Cerebellar nuclear complex (tissue), 1 donor: ENCODE measurements at places on chromosomes 1 and 21.

- DNase-seq: no peak
These were observed 81.8 kb downstream of the RUNX3 start for GRCh38 chr1:24847995-24848881.

DNA sequence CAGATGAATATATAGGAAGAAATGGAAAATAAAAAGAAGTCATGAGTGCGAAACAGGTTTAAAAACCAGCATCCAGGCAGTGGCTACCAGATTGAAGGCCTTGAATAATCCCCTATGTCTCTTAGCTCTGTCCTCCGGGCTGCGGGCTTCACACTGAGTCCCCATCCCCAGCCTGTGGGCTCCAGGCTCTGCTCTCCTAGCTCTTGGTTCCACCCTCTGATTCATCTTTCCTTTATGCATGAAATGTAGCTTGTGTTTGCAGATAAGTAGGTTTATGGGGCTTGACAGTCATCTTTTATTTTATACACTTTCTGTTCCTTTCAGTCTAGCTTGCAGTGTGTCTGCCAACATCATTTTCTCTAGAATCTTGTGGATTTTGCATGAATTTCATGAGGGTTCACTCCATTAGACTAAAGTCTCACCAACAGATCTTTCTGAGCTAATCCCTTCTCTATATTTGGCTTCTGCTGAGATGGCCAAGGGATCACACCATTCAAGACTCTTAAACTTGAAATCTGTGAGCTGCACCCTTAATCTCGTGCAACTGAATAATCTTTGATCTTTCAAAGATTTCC is 174.5 kb downstream of the PLPPR4 start:
- DNase-seq: no peak

DNA sequence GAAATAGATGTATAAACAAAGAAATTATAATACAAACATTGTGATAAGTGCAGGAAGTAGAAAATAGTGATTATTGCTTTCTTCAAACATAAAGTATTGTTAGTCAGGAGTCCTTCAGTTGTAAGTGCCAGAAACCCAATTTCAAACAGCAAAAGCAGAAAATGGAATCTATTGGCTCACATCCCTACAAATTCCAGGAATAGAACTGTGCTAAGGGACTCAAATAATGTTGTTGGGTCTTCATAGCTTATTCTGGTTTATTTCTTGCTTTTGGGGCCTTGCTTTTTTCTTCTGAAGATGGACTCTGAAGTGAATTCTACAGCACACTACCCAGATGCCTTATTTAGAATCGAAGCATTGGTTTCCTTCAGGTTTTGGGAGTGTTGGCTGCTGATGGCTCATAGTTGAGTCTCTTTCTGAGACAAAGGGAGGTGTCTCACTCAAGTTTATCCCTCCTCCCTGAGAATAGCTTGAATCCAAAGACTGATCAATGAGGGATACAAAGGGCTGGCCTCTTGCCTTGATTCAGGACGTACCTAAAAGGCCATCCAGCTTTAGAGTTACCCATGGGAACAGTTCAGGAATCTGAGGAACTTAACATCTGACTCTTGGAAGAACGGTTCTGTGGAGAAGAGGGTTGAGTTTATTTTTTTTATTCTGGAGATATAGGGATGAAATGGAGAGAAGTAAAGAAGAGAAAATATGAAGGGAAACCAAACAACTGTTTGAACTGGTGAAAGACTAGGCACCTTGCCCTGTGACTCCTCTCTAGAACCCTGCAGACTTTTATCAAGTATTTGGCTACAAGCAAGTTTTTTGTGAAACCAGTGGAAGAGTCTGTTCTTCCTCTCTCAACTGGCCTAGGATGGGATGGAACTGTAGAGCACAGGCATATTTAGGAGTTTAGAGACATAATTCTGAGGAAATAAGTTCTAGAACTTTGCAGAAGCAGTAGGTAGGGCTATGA is 39.0 kb upstream of the ATG4C start:
- DNase-seq: no peak

GRCh38 chr1:227465256-227465655 is 98.1 kb upstream of the ZNF678 start:
- no peak for DNase-seq

DNA sequence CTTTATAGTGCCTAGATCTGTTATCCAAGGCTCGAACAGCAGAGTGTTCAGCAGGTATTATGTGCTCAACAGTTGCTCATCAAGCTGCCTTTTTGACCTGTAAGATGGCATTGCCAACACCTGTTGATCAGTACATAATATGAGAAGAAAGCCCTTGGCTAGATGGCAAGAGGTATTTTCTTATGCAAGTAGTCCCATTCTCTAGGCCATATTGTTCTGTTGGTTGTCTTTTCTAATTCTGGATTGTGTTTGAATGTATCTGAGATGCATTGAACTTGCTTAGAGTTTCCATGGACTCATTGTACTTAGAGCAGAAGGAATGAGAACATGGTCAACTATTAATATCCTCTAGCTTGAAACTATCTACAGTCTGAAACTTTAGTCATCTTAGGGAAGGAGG is 57.4 kb downstream of the LRRC8D start:
- no peak for DNase-seq

GRCh38 chr1:206998816-206999215 is 28.6 kb upstream of the FCAMR start:
- no peak for DNase-seq

GRCh38 chr1:2564815-2565374 is 8.7 kb downstream of the TNFRSF14 start:
- no peak for DNase-seq

DNA sequence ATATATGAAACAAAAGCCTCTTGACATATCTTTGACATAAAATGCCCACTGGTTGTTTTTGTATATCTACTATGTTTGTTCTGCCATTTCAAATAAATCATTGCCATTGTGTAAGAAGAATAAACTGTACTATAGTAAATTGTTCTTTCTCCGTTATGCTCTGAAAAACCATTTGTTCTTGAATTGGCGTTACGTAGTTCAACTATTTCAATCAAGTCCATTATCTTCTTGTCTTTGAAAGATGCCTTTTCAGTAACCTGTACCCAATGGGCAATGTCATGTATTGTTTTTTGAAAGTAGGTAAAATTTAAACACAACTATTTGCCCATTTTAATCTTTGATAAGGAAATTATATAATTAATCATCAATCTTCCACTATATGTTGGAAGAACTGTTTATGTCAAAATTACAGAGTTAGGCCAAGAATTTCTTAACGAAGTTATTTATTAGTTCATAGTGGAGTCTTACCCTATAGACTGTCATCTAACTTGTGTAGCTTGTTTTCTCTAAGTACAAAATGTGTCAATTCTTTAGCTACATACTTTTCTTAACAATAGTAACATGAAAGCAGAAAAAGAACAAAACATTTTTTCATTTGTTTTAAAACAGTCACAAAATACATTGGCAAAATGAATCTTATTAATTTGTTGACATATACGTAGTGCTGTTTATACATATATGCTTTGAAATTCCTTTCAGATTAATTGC is 294.8 kb downstream of the PTPRC start:
- no peak for DNase-seq

- no peak for DNase-seq
These were observed 18.2 kb downstream of the GRIK3 start for GRCh38 chr1:37016121-37016520.
